ENCODE measurements at places on chromosomes 2 and 18. TPM values are rescaled to one million over a fixed set of nuclear protein-coding genes. Genes with fewer than 3 reads are reported as not detected.

Gene CD8B2
- total RNA-seq, result 1.0 TPM

DNA sequence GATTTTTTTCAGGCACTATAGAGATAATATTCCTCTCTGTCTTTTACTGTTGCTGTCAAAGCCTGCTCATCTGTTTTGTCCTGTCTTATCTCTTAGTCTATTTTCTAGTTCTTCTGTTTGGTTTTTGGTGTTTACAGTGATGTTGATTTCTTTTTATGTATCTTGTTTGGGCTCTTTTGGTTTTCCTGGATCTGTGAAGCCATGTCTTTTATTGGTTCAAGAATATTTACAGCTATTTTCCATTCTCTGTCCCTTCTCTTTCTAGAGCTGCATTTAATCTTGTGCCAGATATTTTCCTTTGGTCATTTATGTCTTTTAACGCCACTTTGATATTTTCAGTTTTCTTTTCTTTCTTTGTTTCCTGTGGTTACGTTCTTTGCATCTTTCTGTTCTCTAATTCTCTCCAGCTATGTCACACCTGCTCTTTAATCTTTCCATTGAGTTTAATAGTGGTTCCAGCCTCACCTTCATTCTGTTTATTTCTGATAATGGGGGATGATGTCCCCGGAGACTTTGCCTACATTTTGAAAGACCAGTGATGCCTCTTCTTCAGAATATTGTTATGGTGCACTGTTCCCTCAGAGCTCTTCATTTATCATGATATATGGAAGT is 32.0 kb downstream of the SMCHD1 start:
- no peak for DNase-seq

DNA sequence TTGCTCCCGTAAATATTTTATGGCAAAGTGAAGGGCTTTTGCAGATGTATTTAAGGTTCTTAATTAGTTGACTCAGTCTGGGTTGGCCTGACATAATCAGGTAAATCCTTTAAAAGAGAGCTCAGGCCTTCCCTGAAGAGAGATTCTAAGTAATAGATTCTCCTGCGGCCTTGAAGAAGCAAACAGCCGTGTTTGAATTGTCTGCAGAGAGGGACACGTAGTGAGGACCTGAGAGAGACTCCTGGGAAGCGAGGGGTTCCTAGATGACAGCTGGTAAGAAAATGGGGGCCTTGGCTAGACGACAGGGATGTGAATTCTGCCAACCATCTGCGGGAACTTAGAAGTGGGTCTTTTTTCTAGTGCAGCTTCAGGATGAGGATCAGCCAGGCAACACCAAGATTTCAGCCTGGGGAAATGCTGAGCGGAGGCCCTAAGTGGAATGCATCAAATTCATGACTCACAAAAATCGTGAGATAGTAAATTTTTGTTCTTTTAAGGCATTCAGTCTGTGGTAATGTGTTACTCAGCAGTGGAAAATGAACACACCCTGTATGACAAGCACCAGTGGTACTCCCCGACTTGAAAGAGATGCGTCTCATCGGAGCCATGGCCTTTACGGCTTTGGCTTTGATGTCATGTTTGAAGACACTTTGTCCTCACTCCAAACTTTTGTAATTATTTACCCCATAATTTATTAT is 62.1 kb upstream of the SMIM21 start:
- DNase-seq, result no peak

DNA sequence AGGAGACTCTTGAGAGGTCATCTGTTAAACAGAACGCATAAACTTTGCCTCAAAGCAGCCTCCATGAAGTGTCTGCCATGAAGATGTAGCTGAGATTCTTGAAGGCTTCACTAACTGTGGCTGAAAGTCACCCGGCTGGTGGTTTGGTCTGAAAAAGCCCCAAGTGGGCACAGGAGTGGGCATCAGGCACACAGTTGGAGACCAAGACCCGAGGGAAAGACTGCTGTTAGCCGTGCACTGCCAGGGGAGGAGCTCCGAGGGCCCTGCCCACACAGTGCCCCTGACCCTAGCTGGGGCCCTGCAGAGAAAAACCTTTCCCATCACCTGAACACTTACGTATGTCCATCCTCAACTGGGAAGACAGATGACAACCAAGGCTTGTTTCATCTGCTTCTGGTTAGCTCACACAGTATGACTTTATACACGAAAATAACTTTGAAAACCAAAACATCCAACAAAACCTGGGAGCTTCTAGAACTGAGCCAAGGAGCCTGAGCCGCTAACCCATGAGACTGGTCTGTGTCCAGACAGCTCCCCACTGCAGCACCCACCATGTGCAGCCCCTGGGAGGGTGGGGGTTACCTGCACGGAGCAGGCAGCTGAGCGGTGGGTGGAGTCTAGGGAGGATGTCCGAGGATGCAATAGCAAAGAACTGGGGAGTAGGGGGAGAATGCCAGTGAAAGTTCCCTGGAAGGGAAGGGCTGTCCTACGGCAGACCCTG is 15.4 kb downstream of the HJURP start:
- no peak for DNase-seq

GRCh38 chr18:35777039-35777438 is 195.4 kb upstream of the RMP24 start:
- DNase-seq, result no peak

DNA sequence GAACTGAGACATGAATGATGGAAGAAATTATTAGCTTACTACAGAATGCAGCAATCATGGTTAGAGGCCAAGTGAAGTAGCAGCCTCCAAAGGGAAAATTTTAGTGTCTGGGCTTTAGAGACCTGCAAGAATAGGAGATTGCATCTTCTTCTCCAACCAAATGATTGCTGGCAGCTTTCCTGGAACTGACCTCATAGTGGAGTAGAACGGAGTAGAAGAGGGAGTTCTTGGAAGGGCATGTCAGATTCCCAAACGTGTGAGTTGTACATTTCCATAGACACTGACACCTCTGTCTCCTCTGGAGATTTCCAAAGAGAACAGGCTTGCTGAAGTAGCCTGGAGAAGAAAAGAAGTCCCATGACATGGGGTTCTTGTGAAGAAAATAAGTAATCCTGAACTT is 169.8 kb upstream of the ERBB4 start:
- no peak for DNase-seq

- DNase-seq, result peak; percentile 85
Observed at GRCh38 chr2:162123806-162124758, 28.0 kb downstream of the GCG start.

- DNase-seq, result no peak
Observed at GRCh38 chr18:57389271-57389670, 36.9 kb downstream of the ST8SIA3 start.

DNA sequence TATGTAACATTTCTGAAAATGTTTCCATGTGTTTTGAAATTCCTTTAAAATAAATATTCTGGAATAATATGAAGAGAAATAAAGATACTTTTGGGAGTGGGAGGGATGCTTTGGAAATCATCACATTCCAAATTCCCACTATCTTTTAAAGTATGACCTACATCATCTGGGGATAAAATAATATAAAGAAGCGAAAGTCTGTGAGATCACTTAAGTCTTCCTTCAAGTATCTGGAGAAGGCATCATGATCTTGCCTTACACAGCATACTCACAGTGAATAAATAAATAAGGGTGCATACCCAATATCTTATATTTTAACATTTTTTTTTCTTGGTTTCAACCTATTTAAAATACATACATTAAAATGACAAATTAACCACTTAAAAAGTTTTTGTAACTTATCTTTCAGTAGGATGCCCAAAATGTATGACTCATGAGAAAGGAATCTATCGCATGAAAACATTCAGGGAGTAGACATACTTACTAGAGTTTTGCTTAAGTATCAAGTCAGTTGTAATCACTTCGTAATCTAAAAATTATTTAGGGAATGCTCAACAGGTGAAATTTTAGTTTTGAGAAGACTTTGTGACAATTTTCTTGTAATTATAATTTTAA is 248.3 kb upstream of the COL3A1 start:
- no peak for DNase-seq

- DNase-seq, result peak; percentile 88
Observed at GRCh38 chr2:241877989-241878970, 8.8 kb downstream of the RTP5 start.

Gene SPP2
- not detected for total RNA-seq

Gene SLC25A12
- 19.0 TPM for total RNA-seq

GRCh38 chr2:9498210-9498609 is 23.9 kb downstream of the IAH1 start:
- DNase-seq, result no peak

GRCh38 chr2:67752199-67752598 is 310.6 kb downstream of the C1D start:
- no peak for DNase-seq

- no peak for DNase-seq
Observed at GRCh38 chr2:237904831-237905599, 45.6 kb downstream of the RAMP1 start.

Gene TTC31
- total RNA-seq, result 51.3 TPM

GRCh38 chr2:9768388-9768787 is 74.9 kb upstream of the TAF1B start:
- no peak for DNase-seq

Gene LIMS3
- 0.48 TPM for total RNA-seq

Gene AKAIN1
- total RNA-seq, result not detected

Measured in natural killer cell (primary cell).